ENCODE measurements at places on chromosomes 7 and 10. TPM values are rescaled to one million over a fixed set of nuclear protein-coding genes. Genes with fewer than 3 reads are reported as not detected.

Gene EN2
- total RNA-seq: not detected

DNA sequence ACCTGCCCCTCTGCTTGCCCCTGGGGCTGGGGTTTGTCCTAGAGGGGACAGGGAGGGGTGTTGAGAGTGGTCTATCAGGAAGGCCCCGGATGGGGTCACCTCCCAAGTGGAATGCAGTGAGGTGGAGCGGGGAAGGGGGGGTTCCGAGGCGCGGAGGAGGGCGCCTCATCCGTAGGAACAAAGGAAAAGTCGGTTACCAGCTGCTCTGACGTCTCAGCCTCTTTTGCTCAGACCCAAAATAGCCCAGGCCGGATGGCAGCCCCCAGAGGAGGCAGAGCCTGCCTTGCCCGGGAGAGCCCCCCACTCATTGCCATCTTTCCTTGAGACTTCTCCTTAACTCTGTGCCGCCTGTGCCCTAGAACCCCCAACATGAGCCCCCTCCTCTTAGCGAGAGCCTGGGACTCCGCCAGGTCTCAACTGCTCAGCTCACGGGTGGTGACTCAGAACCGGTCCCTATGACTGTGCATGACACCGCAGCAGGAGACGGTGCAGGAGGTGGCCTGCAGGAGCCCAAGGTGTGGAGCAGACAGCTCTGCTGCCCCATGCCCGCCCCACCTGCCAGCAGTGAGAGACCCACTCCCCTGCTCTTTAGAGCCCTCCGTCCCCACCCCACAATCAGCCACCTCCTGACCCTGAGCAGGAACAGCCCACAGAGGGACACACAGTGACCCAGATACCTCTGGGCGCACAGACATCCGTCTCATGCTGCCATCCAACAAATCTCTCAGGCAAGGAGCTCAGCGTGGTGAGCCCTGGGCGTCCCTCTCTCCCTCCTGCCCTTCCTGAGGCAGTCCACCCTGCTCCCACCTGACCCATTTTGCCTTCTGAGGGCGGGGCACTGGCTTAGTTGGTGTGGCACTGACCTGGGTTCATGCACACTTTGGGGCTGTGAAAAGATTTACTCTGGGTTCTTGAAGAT lies 13.1 kb downstream of the STX1A start:
- DNase-seq: peak; percentile 55

GRCh38 chr7:132490474-132490873 lies 85.8 kb downstream of the PLXNA4 start:
- DNase-seq: no peak

DNA sequence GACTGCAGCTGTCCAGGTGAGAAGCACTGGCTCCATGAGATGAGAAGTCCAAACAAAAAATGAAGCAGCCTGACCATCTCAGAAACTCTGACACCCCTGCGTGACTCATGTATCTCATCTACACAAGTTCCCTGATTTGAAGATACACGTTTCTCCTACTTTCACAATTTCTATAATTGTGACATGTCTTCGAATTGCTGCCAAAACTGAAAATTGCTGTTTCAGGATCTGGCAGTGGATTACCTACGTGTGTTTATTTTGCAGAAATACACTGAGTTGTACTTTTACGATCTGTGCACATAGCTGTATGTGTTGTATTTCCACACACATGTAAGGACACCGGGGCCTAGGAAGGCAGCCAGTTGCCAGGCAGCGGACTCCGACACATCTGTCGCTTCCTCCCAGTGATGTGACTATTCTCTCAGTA lies 53.2 kb downstream of the LARP4B start:
- DNase-seq: no peak

Gene IL6
- total RNA-seq: not detected

- no peak for DNase-seq
Observed at GRCh38 chr10:16904639-16905061, 87.4 kb upstream of the RSU1 start.

- DNase-seq: no peak
Observed at GRCh38 chr10:114370199-114370598, 34.1 kb downstream of the AFAP1L2 start.

DNA sequence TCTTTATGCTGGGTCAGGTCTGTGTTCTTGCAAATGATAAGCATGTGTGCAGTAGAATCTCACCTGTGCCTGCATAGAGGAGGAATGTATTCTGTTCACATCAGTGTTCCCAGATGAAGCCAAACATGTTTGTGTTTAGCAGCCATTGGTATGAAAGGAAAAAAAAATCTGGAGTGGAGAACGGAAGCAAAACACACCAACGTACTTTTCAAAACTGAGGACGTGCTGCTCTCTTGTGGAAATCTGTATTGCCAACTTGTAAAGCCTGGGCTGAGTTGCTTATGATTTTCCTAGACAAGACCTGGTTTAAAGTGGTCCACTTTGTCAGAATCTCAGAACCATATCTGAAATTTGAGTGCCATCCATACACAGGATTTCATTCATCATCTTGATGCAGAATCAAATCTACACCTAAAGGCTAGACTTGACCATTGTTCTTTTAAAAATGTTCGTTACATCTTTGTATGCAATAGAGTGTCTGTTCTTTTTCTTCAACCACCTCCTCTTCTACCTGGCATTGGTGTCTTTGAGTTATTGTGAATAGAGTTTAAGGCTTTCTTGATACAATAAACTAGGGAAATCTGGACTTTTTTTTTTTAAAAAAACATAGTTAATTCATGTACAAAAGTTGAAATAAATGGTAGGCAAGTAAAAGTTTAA lies 367.7 kb downstream of the PHF14 start:
- no peak for DNase-seq

DNA sequence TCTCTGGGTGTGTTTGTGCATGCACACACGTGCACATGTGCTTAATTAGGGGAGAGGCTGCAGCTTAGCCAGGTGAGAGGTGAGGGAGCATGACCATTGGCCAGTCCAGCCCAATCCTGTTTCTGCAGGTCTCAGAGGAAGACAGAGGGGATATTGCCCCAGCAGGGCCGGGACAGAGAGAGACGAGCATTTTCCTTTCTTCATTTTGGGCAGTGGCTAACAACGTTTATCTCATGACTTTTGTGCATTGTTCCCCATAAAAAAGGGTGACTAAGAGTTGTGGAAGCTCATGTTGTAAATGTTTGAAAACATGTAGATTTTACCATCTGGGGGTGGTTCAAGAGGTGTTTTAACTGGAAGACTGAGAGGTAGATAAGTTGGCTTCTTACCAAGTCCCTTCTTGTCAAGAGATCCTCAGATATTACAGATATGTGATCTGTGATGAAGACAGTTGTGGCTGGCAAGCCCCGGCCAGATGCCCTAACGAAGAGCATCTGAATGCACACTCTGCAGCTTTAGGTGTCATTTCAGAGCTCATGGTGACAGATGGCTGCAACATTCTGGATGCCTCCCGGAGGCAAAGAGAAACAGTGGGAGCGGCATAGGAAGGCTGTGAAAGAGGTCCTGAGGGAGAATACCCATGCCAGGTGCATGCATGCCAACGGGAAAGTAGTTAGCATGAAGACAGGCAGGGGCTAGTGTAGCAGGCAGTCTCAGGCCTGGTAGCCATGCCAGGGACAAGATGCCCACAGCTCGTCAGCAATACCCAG lies 16.7 kb upstream of the DMBT1 start:
- no peak for DNase-seq

GRCh38 chr7:95595746-95596197 lies 544 bp downstream of the PDK4 start:
- no peak for DNase-seq

Gene PRTFDC1
- 2.2 TPM for total RNA-seq

Gene CALML3
- total RNA-seq: not detected

- DNase-seq: no peak
Observed at GRCh38 chr7:84236398-84236797, 41.8 kb upstream of the SEMA3A start.

Gene PIP
- total RNA-seq: not detected

GRCh38 chr10:7950981-7951847 lies 103.3 kb upstream of the GATA3 start:
- DNase-seq: no peak

- no peak for DNase-seq
Observed at GRCh38 chr10:13950543-13950939, 363.8 kb downstream of the PRPF18 start.

DNA sequence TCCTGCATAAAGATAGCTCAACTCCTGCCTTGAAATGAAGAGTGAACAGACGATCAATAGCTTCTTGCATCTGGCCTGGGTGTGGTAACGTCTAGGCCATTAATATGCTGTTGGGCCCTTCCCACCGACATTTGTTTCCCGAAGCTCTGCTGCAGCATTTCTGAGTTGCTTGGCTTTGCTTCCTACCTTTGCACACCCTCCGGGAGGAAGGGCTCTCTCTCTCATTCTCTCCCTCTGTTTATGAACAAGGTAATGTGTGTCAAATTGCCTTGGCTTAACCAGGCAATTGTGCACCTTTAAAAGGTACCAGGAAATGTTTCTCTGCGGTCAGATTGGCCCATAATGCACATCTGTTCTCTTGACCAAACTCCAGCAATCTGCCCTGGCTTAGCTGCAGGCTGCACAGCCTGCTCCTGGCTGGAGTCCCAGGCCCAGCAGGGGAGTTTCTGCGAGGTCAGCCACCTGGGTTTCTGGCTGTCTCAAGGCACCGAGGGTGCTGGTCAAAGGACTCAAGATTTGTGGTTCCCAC lies 223.7 kb downstream of the SNX10 start:
- DNase-seq: no peak

Gene ENTPD1
- 4.6 TPM for total RNA-seq

- no peak for DNase-seq
Observed at GRCh38 chr10:126702181-126702580, 31.7 kb upstream of the C10orf90 start.

Gene SLC26A4
- 1.0 TPM for total RNA-seq

Gene TMEM225B
- 2.2 TPM for total RNA-seq

Gene AGR2
- total RNA-seq: not detected

DNA sequence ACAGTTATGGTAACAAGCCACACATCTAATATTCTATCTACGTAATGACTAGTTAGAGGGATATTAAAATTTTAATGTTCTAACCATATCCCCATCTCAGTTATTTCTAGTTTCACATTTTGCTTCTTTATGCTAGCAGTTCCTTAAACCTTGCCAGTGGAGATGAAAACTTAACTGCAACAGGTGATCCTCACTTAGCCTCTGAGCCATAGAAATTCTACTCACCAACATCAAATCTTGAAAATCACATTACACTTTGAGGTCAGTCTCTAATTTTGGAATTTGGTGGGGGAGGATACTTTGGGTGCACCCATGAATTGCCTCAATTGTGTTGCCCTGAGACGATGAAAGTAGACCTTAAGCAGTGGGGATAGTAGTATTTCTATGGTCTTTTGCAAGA lies 256.4 kb downstream of the GATA3 start:
- no peak for DNase-seq

Gene R3HCC1L
- 16.5 TPM for total RNA-seq

Gene ZNF655
- 65.2 TPM for total RNA-seq

Gene CYP3A7
- total RNA-seq: not detected

DNA sequence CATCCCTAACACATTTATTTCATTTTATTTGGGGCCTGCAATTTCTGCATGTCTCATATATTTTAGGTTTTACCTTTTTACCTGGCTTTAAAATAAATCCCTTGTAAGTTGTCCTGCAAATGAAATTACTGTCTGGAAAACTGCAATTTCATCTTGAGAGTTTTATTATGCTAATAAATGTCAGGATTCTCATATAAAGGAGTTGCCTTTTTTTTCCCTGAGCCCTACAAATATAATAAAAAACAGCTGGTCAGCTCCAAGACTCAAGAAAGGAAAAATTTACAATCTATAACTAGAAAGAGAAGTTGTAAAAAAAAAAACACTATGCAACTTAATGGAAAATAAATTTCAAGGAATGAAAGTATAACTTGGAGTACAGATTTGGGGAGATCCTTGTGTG lies 108.7 kb downstream of the SH2D4B start:
- DNase-seq: no peak

DNA sequence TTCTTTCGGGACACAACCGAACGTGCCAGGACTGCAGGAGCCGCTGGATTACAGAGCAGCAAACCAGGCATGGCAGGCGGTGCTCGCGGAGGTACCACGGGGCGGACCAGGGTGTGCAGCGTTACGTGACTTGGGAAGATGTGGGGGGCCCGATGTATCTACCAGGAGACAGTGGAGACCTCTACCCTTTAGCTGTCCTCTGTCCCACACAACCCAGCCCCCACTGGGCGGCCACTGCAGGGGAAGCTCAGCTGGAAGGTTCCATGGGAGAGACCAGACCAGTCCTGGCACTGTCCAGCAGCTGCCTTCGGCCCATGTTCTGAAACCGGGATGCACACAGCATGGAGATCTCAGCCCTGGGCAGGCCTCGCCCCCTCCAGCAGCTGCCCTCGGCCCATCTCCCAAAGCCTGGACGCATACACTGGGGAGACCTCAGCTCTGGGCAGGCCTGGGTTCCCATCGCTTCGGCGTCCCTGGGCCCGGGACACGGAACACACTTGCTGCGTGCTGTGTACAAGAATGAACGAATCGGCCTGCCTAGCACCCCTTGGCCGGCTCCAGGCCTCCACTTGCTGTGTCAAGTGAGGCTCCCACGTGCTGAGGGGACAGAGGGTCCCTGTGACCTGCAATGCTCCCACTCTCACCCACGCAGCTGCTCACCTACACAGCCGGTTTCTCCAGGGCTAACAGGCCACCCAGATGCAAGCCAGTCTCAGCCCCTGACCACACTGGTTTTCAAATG lies 177.4 kb downstream of the ELFN1 start:
- no peak for DNase-seq

Gene PAX4
- not detected for total RNA-seq

DNA sequence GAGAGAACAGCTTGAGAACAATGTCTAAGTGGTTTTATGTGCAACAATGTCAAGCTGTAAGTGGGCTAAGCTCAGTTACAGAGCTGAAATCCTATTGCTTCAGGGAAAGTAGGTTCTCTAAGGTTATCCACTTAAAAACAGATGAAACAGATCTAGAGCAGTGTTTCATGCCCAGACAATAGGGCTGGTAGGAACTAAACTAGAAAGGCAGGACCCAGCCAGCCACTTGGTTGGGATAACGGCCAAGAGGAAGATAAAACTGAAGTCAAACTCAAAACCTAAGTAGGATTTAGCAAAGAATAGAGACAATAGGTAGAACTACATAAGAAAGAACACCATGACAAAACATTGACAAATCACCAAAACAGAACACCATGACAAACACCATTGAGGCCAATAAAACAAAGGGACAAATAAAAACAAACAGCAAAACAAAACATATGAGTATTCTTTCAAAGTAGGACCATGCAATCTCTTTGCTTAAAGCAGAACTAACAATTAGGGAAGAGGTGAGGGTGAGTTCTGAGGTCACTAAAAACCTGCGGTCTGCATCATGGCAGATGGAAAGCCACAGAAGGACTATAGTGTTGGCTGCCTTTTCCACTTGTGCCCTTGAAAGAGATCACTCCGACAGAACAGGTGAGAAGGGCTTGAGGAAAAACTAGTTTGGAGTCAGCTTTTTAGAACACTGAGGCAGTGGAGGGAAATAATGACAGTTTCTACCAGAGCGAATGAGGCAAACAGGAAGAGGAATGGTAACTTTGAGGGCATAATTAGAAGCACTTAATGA lies 81.0 kb downstream of the HGF start:
- no peak for DNase-seq

DNA sequence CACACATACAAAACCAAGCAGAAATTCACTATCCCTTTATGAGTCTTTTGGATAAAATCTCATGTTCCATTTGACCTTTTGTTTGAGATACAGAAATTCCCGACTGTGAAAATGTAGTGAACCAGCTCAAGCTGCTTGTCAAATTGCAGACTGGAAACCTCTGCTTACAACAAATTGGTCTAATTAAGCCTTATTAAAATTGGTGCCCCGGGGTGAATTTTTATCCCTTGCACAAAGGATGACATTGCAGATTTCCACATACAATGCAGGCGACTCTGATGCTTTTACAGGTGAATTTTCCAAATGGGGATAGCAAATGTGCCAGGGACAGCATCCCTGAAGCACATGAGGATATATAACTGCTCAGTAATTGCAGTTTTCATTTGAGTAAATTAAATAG lies 257.3 kb downstream of the BMPER start:
- no peak for DNase-seq

Gene HELLS
- 148 TPM for total RNA-seq
